ENCODE measurements at places on chromosomes 2 and 18.

- DNase-seq: no peak
Measured at GRCh38 chr2:137886083-137886831, 78.0 kb upstream of the HNMT start.

GRCh38 chr18:8290435-8290834 lies 318.8 kb upstream of the RAB12 start:
- DNase-seq: no peak

GRCh38 chr18:77127769-77128671 lies 4.6 kb downstream of the MBP start:
- no peak for DNase-seq

- no peak for DNase-seq
Measured at GRCh38 chr2:232487385-232488096, at the start of gene ECEL1. Gene ECEL1 (minus strand): TSS chr2:232487834. CDS start chr2:232486653, 1,181 bp downstream.

GRCh38 chr2:168854651-168855050 lies 35.6 kb downstream of the SPC25 start:
- no peak for DNase-seq

Data from stimulated activated CD8-positive, alpha-beta memory T cell treated with anti-CD3 and anti-CD28 coated beads, Interleukin-15, amount 100 ng/mL, for 1 hour (primary cell).